ENCODE measurements at places on chromosomes 11 and 22.

DNA sequence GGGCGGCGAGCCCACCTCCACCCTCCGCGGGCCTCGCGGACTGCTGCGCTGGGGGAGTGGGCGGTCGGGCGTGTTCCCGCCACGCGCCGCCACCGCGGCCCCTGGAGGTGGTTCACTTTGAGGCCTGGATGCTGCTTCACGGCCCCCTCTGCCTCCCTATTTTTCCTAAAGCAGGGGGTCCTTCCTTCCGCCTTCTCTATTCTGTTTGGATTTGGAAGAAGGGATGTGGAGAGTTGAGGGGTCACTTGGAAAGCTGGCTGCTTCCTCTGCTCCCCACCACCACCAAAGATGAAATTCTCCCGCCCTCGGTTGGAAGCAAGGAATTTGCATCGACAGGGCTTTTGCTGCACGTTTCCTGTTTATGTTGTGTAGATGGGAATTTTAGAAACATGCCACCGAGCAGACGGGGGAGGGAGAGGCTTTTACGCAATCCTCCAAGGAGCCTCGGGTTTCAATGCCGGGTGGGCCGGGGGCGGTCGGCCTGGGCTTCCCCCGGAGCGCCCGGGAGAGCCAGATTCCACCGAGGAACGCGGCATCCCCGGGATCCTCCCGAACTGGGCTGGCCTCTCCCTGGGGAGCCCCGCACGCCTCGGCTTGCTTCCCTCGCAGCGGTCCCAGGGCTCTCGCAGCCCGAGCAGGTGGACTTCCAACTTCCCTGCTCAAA, 403 bp upstream of the SBF2 start:
- DNase-seq, result no peak

- DNase-seq, result no peak
These were observed 48.6 kb upstream of the CD82 start for GRCh38 chr11:44516688-44517507.

DNA sequence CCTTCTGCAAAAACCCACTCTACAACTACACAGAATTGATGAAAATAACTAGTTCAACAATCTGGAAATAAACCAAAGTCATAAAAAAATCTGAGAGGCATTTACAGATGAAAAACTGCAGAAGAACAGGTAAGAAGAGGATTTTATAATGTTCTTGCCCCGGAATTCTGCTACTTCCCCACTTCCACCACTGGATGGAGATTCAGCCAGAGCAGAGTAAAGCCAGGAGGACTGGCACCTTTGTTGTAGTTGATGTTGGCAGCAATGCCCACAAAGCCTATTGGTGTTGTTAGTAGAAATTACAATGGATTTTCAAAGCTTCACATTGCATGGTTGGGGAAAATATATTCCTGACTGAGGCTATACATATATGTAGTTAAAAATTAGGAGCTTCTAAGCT, 640.2 kb downstream of the LRRC4C start:
- DNase-seq, result no peak

DNA sequence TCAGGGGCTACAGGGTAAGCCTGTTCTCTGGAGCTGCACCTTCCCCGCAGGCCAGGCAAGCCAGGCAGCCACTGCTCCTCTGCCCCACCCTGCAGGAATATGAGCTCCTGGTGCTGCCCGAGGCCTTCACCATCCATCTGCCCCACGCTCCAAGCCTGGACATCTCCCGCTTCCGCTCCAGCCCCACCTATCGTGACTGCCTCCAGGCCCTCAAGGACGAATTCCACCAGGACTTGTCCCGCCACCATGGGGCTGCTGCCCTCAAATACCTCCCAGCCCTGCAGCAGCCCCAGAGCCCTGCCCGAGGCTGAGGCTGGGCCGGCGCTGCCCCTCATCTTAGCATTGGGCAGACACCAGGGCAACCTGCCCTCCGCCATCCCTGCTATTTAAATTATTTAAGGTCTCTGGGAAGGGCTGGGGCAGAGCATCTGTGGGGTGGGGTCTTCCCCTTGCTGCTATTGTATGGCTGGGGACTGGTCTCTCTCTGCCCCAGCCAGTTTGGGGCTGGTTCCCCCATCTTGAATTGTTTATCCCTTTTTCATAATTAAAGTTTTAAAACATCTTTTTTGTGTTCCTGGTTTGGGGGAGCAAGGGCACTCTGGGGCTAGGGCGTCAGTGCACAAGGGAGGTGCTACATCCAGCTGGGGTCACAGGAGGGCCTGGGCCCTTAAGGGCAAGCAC, 6.2 kb downstream of the LARGE2 start:
- no peak for DNase-seq

DNA sequence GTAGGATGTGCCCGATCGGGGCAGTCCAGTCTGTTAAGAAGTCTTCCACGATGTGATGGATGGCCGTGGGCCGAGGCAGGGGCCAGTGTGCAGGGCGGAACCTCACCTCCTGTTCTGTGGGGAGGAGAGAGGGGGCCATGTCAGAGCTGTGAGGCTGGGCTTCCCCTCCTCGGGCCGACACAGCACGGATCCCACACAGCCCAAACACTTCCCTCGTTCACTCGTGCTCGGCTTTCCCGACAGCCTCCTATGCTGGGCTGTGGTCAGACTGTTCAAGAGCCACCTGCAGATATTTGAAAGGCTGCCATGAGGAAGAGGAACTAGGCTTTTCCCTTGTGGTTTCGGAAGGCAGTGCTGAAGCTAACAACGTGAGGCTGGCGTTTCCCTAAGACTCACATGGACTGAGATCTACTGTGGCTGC, 12.3 kb upstream of the TXN2 start:
- no peak for DNase-seq

- DNase-seq, result no peak
These were observed 1.6 kb downstream of the SPI1 start for GRCh38 chr11:47376525-47377371.

GRCh38 chr11:122758974-122759373, 79.3 kb upstream of the CRTAM start:
- no peak for DNase-seq

- DNase-seq, result peak; percentile 28
These were observed 60.6 kb downstream of the FAM83F start for GRCh38 chr22:40055143-40055883.

DNA sequence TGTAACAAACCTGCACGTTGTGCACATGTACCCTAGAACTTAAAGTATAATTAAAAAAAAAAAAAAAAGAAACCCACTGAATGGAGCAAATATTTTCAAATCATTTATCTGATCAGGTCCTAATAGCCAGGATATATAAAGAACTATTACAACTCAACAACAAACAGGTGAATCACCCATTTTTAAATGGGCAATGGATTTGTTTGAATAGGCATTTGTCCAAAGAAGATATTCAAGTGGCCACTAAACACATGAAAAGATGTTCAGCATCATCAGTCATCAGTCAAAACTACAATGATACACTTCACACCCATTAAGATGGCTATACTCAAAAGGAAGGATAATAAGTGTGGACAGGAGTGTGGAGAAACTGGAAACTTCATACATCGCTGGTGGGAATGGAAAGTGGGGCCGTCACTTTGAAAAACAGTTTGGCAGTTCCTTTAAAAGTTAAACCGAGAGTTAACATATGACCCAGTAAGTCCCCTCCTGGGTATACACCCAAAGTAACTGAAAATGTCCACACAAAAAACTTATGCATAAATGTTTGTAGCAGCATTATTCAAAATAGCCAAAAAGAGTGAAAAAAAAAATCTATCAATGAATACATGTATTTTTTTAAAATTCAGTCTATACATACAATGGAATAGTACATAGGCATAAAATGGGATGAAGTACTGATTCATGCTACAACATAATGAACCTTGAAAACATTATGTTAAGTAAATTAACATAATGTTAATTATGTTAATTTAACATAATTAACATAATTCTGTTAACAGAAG, 53.1 kb downstream of the ARRB1 start:
- DNase-seq, result no peak

- no peak for DNase-seq
These were observed 22.0 kb upstream of the TTLL12 start for GRCh38 chr22:43208703-43209522.

- no peak for DNase-seq
These were observed 56.4 kb upstream of the CTTN start for GRCh38 chr11:70341881-70342429.

DNA sequence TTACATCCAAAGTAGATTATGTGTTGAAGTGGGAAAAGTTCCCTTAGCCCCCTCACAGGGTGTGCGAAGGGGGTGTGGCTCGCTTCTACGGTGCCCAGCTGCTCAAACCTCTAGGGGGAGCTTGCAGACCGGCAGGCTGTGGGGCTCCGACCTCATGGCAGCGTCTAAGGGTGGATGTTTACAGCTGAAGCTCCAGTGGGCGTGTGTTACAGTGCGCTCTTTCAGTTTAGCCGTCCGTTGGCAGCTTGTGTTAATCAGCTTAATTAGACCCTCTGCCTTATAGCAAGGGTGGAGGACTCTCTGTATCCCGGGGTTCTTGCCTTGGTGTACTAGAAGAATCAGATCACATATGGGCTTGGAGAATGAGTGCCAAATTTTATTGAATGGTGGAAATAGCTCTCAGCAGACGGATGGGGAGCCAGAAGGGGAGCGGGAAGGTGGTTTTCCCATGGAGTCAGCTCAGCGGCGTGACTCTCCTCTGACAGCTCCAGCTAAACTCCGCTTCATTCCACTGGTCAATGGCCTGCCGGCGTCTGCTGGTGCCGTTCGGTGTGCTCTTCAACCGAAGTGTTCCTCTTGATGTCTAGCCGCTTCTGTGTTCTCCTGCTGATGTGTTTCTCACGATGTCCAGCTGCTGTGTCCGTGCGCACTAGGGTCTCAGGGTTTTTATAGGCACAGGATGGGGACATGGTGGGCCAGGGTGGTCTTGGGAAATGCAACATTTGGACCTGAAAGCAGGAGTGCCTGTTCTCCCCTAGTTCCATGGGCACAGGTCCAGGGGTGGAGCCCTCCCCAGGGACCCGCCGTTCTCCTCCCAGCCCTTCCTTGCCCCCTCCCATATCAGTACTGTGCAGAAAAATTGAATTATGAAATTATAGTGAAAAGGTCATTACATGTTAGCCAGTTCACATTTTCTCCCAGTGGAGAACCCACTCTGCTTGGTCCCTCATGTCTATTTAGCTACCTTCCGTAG, 28.6 kb upstream of the OR10G7 start:
- DNase-seq, result no peak

DNA sequence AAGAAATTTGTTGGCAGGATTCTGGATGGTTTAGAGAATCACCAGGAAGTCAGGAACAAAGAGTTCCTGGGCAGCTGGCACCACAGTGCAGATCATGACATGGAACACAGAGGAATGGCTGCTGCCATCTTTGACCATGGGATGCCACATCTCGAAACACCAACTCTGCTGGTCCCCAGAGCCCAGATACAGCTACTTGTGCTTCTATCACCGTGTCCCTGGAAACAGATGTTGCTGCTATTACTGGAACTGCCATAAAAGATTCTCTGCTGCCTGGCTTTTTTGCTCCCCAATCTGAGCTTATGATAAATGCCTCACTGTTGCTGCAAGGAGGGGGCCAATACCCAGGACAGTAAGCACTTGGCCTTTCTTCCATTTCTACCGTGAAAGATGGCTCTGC, 185.2 kb downstream of the CSNK2A3 start:
- DNase-seq, result no peak

- DNase-seq, result no peak
These were observed 39.6 kb downstream of the SCGB1A1 start for GRCh38 chr11:62458212-62459002.

DNA sequence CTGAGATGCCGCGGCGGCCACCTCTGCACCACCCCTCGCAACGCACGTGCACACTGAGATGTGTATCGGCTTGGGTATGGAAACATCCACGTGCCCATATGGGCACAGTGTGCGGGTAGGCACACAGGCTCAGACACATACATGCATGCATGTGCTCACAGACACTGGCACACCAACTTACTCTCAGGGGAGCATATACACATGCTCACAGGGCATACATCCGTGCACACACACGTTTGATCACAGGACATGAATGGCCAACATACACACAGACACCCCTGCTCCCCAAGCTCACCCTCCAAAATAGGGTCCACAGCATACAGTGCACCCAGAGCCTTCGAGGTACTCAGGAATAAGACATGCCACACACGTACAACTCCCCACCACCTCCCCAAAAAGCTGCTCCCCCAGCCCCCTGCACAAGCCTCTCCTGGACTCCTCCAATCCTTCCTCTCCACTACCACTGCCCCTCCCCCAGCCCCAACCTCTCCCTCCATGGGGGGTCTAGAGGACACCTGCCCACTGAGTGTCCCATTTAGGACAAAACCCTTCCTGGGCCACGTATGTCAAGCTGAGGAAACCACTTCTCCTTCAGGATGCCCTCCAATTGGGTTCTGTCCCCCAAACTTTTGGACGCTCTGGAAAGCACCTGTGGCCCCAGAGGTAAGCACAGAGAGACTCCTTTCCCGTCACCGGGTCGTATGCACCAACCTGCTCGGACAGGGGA, 53.1 kb downstream of the SLC22A12 start:
- DNase-seq, result no peak

GRCh38 chr11:111698852-111699559, 67.2 kb downstream of the PPP2R1B start:
- no peak for DNase-seq

- DNase-seq, result no peak
These were observed 16.7 kb upstream of the SYT12 start for GRCh38 chr11:67006029-67006884.

DNA sequence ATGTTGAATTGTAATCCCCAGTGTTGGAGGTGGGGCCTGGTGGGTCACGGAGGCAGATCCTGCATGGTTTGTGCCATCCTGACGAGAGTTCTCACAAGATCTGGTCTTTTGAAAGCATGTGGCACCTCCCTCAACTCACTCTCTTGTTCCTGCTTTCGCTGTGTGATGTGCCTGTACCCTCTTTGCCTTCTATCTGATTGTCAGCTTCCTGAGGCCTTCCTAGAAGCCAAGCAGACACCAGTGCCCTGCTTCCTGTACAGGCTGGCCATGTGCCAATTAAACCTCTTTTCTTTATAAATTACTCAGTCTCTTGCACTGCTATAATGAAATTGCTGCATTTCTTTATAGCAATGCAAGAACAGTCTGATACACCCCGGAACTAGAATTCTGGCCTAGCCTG, 13.1 kb downstream of the PTPN5 start:
- no peak for DNase-seq

GRCh38 chr11:11985016-11985715, 23.3 kb downstream of the DKK3 start:
- DNase-seq, result no peak

DNA sequence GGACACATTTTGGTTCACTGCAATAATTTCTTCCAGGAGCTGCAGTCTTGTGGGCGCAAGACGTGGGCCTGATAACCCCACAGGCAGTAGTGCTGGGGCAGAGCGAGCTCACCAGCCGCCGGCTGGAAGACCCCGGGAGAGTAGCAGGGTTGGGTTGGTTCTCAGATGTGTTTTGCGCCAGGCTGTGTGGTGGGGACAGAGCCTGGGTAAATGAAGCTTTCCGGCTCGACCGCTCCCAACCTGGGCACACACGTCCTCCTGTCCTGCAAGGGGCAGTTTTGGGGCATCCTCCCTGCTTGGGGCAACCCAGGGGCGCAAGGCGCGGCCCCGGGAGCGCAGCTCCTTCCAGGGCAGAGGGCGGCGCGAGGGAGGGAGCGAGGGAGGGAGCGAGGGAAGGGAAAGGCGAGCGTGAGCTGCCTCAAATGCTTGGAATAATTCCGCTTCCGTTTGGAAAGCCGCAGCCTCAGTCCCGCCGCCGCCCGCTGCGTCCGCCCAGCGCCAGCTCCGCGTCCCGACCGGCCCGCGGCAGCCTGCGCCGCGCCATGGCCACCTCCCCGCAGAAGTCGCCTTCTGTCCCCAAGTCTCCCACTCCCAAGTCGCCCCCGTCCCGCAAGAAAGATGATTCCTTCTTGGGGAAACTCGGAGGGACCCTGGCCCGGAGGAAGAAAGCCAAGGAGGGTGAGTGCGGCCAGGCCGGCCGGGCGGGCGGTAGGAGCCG, at the start of gene PARVA:
PARVA (plus strand) TSS at position 466 of the 718 bp plus-strand sequence; CDS start at position 543, 77 bp downstream.
- DNase-seq, result no peak
